Transverse colon (tissue), 4 donors: ENCODE measurements at places on chromosomes 3 and 15. TPM values are rescaled to one million over a fixed set of nuclear protein-coding genes. Genes with fewer than 3 reads are reported as not detected.

Gene STOML1
- 1.6 TPM for total RNA-seq

Gene BNC1
- not detected for total RNA-seq

Gene ADAMTS9
- total RNA-seq: 9.8 TPM

GRCh38 chr3:150936693-150937092 lies 31.5 kb upstream of the MINDY4B start:
- no peak overlapping the region for H3K4me3 ChIP-seq
- no peaks in the 10 kb centered on the region for H3K36me3 ChIP-seq
